ENCODE measurements at places on chromosomes 7 and 10.

GRCh38 chr7:69430384-69431021 is 167.8 kb upstream of the AUTS2 start:
- DNase-seq: peak; percentile 70

GRCh38 chr10:117134056-117134305 is 4.1 kb downstream of the VAX1 start:
- DNase-seq: no peak

GRCh38 chr7:104469166-104469820 is 140.9 kb downstream of the LHFPL3 start:
- DNase-seq: no peak

DNA sequence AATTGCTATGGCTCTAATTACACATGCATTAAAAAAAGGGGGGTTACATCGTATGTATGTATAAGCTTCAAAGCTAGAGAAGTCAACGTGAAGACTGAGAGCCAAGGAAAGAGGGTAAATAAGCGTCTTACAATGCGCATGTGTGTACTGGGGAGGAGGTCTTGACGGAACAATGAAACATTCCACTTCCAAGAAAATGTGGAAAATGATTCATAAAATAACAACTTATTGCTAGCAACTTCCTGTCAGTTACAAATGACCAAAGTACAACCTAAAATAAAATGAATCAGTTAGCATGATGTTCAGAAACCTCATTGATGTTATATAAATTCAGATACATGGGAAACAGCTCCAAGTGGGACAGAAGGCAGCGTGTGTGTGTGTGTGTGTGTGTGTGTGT is 104.1 kb upstream of the RHEB start:
- no peak for DNase-seq

- peak; percentile 77 for DNase-seq
Measured at GRCh38 chr10:126387931-126388911, at the start of gene ADAM12. TSS of gene ADAM12 (minus strand) at chr10:126388477. CDS start at chr10:126388145, 332 bp downstream.

- DNase-seq: no peak
Measured at GRCh38 chr7:133070562-133070961, 11.3 kb downstream of the CHCHD3 start.

- DNase-seq: no peak
Measured at GRCh38 chr10:126908225-126908624, 3.0 kb downstream of the DOCK1 start.

- no peak for DNase-seq
Measured at GRCh38 chr7:153027210-153027609, 267.7 kb downstream of the ACTR3B start.

DNA sequence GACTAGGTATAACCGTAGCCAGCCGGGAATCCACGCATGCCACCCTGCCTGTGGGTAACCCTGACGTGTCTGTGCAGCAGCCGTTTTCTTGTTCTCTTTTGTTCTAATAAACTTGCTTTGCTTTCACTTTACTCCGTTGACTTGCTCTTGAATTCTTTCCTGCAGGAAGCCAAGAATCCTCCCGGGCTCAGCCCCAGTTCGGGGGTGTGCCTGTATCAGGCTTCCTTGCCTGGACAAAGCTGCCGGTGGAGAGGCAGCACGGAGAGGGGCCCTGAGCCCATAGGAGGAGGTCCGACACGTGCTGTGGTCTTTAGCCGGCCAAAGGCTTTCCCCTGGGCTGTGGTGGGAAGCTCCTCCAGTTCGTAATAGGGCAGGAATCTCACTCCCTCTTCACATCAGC is 256.5 kb upstream of the PPP2R2D start:
- no peak for DNase-seq

DNA sequence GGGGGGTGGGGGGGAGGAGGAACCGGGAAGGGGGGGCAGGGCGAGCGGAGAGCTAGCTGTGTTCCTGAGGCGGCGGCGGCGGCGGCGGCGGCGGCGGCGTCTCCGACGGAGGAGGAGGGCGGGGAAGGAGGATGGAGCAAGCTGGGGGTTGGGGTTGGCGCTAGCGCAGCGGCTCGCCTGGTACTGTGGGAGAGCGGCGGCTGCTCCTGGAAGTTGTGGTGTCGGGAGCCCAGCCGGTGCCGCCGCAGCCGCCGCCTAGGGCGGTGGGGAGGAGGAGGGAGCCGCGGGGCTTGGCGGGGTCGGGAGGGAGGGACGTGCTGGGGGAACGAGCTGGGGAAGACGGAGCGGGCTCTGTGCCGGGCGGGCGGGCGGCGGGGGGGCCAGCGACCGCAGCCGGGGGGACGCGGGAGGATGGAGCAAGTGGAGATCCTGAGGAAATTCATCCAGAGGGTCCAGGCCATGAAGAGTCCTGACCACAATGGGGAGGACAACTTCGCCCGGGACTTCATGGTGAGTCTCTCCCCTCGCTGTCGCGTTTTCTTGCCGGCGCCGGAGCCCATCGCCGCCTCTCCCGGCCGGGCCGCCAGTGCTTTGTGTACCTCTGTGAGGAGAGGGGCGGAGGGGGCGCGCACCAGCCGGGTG is at the start of gene PTPN12:
Gene PTPN12 (plus strand): TSS at position 160 of the 642 bp plus-strand sequence. CDS start 252 bp downstream, at position 412.
- peak; percentile 72 for DNase-seq

DNA sequence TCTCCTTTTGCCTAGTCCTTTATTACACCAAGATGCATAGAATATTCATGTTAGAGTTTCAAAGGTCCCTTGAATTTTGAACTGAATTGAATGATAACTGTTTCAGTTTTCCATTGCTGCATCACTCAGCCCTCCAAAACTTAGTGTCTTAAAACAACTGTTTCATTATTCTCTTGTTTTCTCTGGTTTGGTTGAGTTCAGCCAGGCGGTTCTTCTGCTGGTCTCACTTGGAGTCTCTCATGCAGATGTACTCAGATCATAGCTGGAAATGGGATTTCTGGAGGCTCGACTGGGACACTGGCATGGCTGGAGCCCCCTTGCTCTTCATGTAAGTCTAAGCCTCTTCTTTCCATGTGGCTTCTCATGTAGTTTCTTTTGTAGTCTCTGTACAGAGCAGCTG is 107.2 kb upstream of the MKI67 start:
- no peak for DNase-seq

- DNase-seq: no peak
Measured at GRCh38 chr7:51080622-51081269, 235.9 kb downstream of the COBL start.

- DNase-seq: no peak
Measured at GRCh38 chr10:106708506-106708905, 456.0 kb downstream of the SORCS1 start.

- DNase-seq: no peak
Measured at GRCh38 chr10:36117231-36117630, 475.1 kb upstream of the FZD8 start.

- DNase-seq: no peak
Measured at GRCh38 chr7:140134039-140134438, 42.7 kb downstream of the KDM7A start.

- DNase-seq: no peak
Measured at GRCh38 chr7:152140560-152140959, 115.1 kb downstream of the GALNT11 start.

- DNase-seq: no peak
Measured at GRCh38 chr10:34319197-34319846, 495.8 kb downstream of the PARD3 start.

GRCh38 chr7:82723411-82723810 is 279.8 kb upstream of the CACNA2D1 start:
- DNase-seq: no peak

- peak; percentile 65 for DNase-seq
Measured at GRCh38 chr7:137909042-137909441, 62.3 kb upstream of the DGKI start.
